ENCODE measurements at places on chromosomes 1 and 21.

- no peak for DNase-seq
Observed at GRCh38 chr1:53954128-53954527, 8.0 kb downstream of the LRRC42 start.

DNA sequence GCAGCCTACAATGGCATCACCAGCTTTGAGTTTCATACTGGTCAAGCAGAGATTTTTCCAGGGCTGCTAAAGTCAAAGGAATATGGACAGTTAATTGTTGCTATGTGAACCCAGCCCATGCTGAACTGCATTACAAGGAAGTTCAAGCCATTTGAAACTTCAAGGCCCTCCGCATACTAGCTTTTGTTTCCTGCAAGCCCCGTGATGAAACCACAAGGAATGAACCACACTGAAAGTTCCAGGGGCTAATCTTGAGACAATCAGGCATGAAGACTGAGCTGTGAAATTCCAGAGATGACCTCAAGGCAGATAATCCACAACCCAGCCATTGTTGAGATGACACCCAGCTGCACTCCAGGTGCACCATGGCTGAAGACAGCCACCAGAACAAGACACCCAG is 180.8 kb downstream of the C1orf21 start:
- no peak for DNase-seq

DNA sequence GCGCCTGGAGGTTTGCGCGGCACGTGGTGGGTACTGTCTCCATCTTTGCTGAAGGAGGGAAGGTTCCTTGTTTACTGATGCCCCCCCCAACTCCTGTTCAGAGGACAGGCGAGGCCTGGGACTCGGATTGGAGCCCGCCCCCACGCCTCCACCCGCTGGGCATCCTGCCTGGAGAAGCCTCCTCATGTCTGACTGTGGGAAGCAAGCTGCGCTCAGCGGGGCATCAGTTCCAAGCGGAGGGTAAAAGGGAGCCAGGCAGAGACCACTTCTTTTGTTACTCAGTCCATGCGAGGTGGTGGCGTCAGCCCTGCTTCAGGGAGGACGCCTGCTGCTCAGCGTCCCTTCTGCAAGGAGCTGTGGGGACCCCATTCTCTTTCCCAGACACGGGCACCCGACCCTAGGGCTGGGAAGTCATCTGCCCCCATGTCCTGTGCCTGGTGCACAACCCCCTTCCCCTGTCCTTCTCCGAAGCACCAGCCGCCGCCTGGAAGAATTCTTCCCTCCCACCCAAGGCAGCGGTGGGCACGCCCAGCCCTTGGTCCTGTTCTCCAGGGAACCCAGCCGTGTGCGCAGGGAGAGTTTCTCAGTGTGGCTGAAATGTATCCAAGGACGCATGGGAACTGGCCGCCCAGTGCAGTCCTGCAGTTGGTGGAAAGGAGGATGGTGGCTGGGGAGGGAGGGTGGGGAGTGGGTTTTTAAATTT is 414.0 kb downstream of the CAMTA1 start:
- no peak for DNase-seq

- no peak for DNase-seq
Observed at GRCh38 chr1:15042866-15043265, 110.7 kb upstream of the TMEM51 start.

- DNase-seq: no peak
Observed at GRCh38 chr1:107523736-107524135, 382.9 kb downstream of the NTNG1 start.

GRCh38 chr1:22236166-22236565 is 93.3 kb upstream of the WNT4 start:
- no peak for DNase-seq

- DNase-seq: no peak
Observed at GRCh38 chr1:155940482-155940992, 901 bp upstream of the RXFP4 start.

- DNase-seq: no peak
Observed at GRCh38 chr1:110152133-110152785, 2.0 kb downstream of the SLC6A17 start.

DNA sequence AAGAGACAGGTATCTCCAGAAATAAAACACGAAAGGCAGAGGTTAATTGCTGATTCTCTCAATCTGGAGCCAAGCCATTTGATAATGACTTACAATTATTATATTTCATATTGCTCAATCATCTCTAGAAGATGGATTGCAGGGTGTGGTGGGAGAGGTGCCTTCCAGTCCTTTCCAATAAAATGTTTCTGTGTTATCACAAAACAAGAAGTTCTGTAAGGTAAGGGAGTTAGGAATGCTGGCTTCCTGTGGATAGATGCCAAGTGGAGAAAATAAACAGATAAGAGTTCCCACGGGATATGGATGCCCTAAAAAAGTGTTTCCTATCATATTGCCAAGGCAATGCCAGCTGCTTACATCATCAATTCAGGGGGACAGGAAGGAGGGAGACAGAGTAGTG is 7.2 kb upstream of the CCN1 start:
- DNase-seq: no peak

GRCh38 chr1:96365596-96366390 is 355.8 kb upstream of the PTBP2 start:
- DNase-seq: no peak

DNA sequence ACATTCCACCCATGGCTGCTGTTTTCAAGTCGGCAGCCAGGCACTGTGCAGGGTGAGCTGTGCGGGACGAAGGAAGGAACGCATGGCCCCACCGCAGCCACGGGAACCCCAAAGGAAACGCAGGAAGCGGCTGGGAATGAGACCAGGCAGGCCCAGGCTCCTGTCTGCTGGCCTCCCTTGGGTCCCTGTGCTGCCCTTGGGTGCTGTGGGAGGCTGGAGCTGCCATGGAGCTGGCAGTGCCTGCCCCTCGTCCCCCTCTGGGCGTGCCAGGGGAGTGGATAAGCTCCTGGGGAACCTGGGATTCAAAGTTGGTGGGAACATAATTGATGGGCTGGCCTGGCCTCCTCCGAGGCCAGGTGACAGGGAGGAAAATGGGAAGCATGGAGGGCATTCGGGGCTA is 5.3 kb upstream of the KRTAP10-4 start:
- no peak for DNase-seq

DNA sequence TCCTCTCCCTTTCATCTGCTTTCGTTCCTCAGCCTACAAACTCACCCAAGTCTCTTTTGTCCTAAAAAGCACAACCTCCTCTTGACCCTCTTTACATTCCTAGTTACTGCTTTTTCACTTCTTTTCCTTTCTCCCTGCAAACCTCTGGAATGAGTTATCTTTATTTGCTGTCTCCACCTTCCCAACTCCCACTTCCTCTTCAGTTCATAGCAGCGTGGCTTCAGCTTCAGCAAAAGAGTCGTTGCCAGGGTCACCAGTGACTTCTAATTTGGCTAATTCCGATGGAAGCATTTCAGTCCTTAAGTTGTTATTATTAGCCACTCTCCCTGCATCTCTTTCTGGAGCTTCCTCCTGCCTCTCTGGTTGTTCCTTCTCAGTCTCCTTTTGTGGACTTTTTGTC is 6.2 kb upstream of the TMEM54 start:
- DNase-seq: no peak

DNA sequence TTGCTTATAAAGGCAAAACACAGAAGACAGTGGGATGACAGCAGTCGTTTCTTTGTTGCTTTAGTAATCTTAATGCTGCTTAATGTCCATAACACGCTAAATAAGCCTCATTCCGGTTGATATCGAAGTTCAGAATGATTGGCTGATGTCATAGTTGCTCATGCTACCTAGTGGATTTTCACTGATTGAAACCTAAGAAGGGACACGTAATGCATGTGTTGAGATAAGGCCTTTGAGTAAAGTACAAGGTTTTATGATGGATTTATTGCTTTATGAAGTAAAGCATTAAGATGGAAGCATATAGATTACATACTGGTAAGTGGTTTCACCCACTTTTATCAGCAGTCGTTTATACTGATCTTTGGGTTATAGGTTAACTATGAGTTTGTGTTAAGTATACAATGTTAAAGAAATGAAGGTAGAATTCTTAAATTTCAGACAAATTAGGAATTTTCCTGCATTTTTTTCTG is 25.1 kb downstream of the IARS2 start:
- no peak for DNase-seq

DNA sequence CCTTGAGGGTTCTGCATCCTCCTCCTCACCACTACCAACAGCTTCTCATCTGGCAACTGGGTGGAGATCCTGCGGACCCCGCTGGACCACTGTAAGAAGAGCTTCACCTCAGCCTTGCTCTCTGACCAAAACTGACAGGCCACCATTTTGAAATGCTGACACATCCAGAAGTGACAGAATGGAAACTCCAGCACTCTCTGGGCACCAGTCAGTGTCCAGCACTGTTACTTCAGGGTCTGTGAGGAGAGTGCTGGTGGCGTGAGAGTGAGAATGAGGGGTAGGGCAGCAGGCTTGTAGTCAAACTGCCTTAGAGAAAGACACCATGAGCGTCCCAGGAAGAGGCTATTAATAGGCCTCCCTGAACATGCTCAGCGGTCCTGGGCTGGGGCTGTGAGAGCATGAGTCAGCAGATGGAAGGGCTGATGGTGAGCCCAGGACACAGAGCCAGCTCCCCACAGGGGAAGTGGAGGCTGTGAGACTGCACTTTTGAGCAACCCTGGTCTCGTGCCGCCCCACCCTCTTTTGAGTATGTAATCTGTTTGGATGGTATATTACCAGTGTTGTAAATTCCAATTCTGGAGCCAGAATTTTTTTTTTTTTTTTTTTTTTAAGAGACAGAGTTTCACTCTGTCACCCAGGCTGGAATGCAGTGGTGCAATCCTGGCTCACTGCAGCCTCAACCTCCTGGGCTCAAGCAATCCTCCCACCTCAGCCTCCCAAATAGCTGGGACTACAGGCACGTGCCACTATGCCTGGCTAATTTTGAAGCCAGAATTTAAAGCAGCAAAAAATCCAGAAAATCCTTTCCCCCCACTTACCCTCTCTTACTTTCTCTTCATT is 34.4 kb upstream of the SLC30A1 start:
- no peak for DNase-seq

- no peak for DNase-seq
Observed at GRCh38 chr1:41623736-41624135, 139.3 kb upstream of the EDN2 start.

DNA sequence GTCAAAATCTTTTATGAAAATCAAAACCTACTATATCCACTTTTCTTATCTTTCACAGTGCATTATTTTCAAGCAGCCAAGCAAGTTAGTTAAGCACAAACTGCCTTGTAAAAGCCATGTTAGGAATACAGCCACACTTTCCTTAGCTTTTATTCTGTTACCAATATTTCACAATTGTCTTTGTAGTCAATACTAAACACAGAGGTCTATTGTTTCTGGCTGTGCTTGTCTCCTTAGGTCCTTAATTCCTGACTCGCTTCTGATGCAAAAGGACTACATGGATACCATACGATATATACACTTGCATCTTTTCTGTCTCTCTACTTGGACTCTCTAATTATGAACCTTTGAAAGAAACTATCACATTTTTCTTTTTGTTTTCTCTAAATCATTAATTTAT is 331.8 kb downstream of the NEGR1 start:
- DNase-seq: no peak

DNA sequence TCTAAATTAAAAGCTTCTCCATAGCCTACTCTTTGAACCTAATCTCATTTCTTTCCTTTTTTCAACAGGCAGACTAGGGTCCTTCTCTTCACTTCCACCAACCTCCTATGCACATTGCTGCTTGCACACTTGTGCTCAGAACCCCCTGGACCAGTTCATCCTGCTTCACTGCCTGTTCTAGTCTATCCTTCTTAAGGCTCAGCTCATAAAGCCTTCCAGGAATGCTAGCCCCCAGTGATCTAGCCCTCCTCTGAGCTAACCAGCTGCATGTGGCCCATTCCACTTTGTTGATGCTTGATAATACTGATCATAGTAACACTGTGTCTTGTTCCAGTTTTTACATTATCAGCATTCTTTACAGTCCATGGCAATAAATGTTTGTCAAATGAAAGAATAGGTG is 22.9 kb upstream of the PHGDH start:
- no peak for DNase-seq

All from NCI-H1930 (cell line).